Brain (organoid and tissue), 16 donors: ENCODE measurements at places on chromosomes 7 and 10. TPM values are rescaled to one million over a fixed set of nuclear protein-coding genes. Genes with fewer than 3 reads are reported as not detected.

The ASAH2 gene
- 0.31 TPM for polyA plus RNA-seq

The MOGAT3 gene
- not detected for polyA plus RNA-seq

The SVIL gene
- polyA plus RNA-seq, result 25.9 TPM

The COL28A1 gene
- 0.24 TPM for polyA plus RNA-seq

The PRR15 gene
- polyA plus RNA-seq, result 0.19 TPM

The ALKBH4 gene
- polyA plus RNA-seq, result 16.3 TPM

The GPR26 gene
- 0.59 TPM for polyA plus RNA-seq

The ZDHHC4 gene
- 101 TPM for polyA plus RNA-seq
